A172 (cell line): ENCODE measurements at places on chromosomes 6 and 20. TPM values are rescaled to one million over a fixed set of nuclear protein-coding genes. Genes with fewer than 3 reads are reported as not detected.

BPI gene
- total RNA-seq: not detected in 2 replicates

PTGIS gene
- total RNA-seq: 0.07 and 0.14 TPM in 2 replicates

ECT2L gene
- not detected in 2 replicates for total RNA-seq

TAAR1 gene
- total RNA-seq: not detected in 2 replicates

RNF182 gene
- 10.6 and 13.0 TPM in 2 replicates for total RNA-seq

PRSS16 gene
- total RNA-seq: 0.12 and 0.62 TPM in 2 replicates

ETV7 gene
- total RNA-seq: 0.24 TPM in 1 of 2 replicates, not detected in the other

- no peak for DNase-seq
Observed at GRCh38 chr6:8087870-8088754, 14.2 kb downstream of the EEF1E1 start.

GRCh38 chr20:19232997-19233794 is 20.8 kb downstream of the SLC24A3 start:
- no peak for DNase-seq

DNA sequence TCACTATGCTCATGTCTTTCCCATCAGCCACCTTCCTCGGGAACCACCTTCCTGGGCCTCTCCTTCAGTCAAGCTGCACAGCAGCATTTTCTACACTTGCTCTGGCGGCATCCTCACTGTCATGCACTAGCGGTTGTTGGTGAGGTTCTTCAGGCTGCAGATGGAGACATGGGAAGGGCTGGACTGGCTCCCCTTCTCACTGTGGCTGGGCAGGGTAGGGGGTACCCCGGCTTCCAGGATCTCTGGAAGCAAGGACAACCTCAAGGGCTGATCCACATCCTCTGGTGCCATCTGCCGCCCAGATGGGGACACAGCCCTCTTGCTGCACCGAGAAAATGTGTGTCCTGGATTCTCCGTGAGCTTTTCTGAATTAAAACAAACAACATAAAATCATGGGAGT is 180.1 kb upstream of the RNF24 start:
- no peak for DNase-seq

GRCh38 chr6:97282238-97282725 is 734 bp downstream of the MMS22L start:
- DNase-seq: peak; percentile 13

DNA sequence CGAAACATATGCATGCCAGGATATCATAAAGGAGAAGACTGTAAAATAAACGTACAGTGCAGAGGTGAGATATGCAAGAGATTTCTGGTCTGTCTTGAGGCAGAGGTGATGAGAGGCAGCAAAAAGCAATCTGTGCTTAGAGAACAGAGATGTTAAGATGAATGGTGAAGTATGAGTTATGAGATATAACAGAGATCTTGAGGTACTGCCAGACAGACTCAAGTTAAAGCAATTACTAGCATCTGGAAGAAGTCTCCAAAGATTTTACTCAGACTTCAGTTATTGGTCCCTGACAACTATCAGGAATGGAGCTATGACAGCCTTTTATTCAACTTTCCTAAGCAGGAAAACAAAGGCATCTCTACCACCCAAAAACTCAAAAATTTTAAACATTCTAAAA is 122.8 kb upstream of the DST start:
- no peak for DNase-seq

- no peak for DNase-seq
Observed at GRCh38 chr6:69933239-69933638, 66.9 kb downstream of the COL19A1 start.

DNA sequence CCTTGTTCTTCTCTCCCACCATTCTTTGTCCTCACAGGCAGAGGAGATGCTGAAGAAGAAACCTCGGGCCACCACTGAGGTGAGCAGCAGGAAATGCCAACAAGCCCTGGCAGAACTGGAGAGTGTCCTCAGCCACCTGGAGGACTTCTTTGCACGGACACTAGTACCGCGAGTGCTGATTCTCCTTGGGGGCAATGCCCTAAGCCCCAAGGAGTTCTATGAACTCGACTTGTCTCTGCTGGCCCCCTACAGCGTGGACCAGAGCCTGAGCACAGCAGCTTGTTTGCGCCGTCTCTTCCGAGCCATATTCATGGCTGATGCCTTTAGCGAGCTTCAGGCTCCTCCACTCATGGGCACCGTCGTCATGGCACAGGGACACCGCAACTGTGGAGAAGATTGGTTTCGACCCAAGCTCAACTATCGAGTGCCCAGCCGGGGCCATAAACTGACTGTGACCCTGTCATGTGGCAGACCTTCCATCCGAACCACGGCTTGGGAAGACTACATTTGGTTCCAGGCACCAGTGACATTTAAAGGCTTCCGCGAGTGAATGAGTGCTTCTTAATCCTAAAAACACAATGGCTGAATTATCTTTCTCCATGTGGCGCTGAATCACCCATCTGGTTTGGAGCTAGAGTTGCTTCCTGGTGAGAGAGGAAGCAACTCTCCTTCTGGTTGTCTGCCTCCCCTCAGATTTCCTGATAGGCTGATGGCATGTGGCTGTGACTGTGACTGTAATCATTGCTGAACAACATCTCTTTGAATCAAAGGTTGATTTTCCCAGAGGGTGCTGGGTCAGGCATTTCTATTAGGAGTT is 4.6 kb downstream of the MAD2L1BP start:
- no peak for DNase-seq
